Non-pigmented ciliary epithelial cell (primary cell): ENCODE measurements at places on chromosomes 3 and 15.

DNA sequence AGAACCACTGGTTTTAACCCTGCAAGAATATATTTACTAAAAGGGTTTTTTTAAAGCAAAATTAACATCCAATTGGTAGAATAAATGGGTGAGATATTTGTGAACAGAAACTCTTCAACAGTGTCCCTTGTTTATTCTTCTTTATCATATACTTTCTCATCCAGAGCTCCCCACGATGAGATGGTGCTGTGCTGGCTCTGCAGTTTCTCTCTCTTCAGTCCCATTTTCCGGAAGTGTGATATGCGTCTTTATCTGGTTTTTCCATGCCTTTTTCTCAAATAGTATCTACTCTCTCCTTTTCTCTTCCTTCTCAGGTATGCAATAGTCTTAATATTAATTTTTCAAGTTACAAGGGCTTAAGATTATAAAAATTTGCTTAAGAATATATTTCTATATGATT lies 1.5 kb downstream of the EAF2 start:
- DNase-seq: no peak

GRCh38 chr3:194740859-194741491 lies 55.3 kb downstream of the FAM43A start:
- DNase-seq: no peak

DNA sequence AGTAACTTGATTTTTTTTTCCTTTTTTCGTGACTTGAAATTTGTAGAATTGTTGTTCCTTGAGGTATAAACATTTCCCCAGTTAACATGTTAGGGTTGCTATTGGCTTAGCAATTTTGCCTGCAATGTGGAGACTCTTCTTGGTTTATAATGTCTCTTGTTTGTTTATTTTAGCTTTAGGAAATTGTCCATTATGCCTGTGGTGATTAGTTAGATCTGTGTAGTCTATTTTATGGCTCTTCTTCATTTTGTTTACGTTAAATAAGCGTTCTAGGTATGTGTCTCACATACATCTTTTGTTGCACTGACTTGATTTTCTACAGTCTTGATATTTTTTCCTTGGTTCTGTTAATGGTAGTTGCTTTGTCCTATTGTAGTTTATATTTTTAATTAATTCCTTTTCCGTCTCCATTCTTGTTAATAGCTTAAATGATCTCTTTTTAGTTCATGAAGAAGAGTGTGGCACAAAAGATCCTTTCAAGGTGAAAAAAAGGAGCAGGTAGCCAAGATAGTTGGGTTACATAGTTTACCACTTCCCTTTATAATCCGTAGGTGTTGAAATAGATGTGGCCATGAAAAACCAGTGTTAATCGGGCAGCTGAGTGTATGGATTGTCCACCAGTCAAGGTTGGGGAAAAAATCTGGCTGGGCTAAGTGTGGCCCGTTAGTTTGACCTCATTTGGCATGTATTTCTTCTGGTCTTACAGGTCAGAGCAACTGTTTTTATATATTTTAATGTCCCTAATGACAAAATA lies 12.1 kb downstream of the IQGAP1 start:
- DNase-seq: no peak

- DNase-seq: no peak
Observed at GRCh38 chr15:58549013-58549784, 117.4 kb downstream of the LIPC start.

DNA sequence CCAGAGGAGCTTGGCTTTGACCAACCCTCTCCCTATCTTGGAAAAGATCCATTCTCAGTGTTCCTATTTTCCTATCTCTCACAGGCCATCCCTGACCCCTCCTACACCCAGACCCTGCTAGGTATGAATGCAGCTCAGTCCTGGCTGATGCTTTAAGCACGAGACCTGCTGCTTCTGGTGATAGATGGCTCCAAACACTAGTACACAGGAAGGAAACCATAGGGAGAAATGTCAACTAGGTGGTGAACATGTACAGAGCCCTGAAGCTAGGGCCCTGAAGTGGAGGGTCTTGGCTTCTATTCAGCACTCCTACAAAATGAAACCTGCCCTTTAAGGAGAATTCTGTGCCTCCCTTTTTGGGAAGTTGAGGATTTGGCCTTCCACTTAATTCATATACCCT lies 47.4 kb upstream of the MANF start:
- DNase-seq: no peak

GRCh38 chr3:29764603-29765254 lies 483.9 kb downstream of the RBMS3 start:
- peak; percentile 84 for DNase-seq

DNA sequence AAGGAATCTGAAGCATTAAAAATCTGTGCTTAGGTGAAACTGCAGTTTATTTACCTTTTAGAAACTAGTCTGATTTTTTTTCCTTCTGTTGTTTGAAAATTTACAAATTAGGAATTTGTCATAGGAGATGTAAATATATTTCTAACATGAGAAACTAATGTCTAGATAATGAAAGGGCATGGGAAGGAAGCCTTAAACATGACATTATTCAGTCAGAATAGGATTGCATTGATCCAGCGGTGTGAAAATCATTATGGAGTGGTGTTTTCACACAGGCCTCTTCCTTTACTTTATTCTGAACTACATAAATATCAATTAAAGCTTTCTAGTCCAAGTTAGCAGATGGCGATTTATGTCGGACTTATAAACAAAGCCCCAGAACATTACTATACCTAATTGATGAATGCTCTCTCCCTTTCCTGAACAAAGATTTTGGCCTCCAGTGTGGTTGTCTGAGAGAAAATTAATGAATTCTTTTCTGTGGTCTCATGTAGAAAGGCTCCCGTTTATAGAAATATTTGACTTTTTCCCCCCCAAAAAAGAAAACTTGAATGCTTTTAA lies 37.9 kb downstream of the FNDC3B start:
- DNase-seq: no peak

DNA sequence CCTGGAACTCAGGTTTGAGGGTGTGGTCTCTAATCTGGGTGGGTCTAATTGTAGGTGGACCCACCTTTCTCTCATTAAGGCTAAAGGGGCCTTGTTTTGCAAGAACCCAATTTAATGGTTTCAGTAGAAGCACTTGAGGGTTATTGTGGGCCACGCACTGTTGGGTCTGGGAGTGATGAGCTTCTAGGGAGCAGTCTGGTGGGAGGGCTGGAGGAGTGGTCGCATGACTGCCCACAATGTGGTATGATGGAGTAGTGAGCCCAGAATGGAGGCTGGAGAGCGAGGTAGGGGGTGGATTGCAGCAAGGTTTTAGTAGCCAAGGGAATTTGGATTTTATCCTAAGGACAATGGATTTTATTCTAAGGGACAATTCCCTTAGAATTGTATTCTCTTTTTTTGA lies 2.7 kb downstream of the TATDN2 start:
- no peak for DNase-seq

GRCh38 chr15:94274745-94275144 lies 43.4 kb downstream of the MCTP2 start:
- no peak for DNase-seq

GRCh38 chr3:197573048-197573767 lies 17.4 kb upstream of the BDH1 start:
- no peak for DNase-seq

DNA sequence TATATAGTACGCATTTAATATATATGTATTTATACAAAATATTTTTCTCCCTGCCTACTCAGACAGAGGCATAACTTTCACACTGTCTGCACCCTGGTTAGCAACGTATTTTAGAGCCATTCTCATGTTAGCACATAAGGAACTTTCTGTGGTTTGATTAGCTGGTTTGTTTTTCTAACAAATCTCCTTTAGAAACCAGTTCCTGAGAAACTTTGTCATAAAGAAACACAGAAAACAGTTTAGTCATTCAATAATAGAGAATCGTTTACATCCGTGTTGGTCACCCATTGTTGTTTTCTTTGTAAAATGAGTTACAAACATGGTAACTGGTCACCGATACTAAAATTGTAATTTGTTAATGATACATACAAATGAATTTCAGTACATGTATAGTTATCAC lies 5.9 kb upstream of the NGRN start:
- no peak for DNase-seq

DNA sequence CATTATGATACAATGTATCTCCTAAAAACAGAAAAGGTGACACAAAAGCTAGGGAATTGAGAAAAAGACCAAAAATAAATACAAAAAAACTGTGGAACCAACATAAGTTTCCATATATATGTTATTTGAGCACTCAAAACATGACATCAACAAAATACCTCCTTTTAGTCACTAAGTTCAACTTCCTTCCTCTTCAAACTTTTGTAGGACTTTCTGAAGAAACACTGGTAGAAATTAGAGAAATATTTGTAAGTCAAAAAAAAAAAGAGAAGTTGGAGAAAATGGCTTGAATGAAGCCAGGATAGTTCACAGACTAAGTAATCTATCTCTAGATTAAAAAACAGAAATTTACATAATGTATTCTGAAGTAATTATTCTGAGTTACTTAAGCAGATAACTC lies 208.4 kb upstream of the ALCAM start:
- DNase-seq: no peak

- DNase-seq: no peak
Observed at GRCh38 chr15:101192081-101192480, 59.8 kb downstream of the CHSY1 start.

DNA sequence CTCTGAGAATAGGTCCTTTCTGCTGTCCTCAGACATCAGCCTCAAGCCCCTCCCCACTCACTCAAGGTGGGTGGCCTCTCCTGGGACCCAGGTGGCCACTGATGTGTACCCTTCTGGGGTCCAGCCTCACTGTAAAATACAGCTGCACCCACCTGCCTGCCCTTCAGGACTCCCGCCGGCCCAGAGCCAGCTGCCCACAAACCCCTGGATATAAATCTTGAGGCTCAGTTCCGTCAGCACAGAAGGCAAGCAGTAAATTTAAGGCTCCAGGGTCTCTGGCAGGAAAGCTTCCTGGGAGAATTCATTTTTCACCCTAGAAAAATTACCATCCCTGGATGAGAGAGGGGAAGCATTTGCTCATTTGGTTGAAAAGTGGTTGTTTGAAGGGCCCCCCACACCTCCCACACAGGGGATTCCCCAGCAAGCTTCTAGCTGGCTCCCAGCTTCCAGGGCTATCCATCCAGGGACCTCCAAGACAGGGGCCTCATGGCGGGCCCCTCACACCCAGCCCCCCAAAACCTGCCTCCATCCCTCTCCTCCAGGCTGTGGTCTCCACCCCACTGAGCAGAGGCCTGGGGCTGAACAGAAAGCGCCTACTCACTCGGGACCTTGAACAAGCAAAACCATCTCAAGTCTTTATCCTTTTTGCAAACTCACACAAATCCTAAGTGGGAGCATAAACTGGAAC lies 48.4 kb upstream of the GRIP2 start:
- DNase-seq: no peak

DNA sequence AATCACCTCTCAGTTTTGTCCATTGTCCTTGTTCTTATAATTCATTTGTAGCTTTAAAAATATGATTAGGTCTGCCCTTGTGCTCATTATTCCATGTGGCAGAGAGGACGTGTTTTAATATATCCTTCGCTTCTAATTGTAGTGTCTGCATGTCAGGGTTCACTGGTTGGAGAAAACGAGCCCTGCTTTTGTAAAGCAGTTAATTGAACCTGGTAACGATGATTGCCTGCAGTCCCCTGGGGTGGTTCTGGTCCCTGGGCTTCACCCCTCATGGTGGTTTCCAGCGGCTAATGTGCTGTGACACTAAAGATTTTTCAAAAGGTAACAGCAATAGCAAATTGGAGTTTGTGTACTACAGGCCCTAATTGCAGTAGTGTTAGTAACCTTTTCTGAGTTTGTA lies 299.6 kb downstream of the CACNA2D3 start:
- DNase-seq: no peak

GRCh38 chr15:82158811-82159210 lies 103.7 kb downstream of the EFL1 start:
- no peak for DNase-seq
